ENCODE measurements at places on chromosomes 6 and 20. TPM values are rescaled to one million over a fixed set of nuclear protein-coding genes. Genes with fewer than 3 reads are reported as not detected.
A peak's percentile ranks its signal among the peaks of the same experiment; 100 is the strongest.

DNA sequence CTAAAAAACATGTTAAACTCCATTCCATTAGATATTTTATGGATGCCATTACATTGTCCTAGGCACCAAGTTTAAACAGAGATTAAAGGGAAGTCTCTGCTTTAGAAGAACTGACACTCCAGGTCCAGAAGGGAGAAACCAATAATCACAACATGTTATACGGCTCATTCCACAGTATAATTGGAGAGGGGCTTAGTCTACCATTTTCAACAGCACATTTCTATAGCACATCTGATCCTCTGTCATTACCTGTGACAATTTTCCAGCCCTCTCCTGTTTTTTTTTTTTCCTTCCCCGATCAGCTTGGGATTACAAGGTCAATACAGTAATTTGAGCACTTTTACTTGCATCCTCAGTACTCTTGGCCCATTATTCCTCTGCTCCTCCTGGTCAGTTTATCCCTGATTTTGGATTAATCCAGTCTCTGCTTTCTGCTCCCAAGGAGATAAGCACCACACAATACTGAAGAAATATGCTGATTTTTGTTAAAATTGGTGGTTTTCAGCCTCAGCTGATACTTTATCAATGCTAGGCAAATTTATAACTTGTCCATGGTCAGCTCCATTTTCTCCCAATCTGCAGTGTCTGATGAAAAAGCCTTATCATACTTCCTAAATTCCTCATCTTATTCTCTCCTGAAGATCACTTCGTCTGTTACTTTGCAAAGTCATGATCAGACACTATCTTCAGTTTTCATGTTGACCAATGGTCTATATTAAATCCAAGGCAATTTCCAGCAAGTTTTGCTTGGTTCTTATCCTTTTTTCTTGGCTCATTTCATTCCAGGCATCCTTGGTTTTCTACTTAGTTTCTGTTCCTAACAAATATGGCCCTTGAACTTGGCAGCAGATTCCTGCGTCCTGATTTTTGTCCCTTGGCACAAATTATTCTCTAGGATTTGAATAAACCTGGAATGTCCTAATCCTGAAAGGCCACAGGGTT lies 30.8 kb upstream of the SYNCRIP start:
- DNase-seq: no peak

GRCh38 chr6:19715167-19715551 lies 122.0 kb upstream of the ID4 start:
- DNase-seq: no peak

GRCh38 chr6:136657666-136658065 lies 107.4 kb upstream of the MAP7 start:
- DNase-seq: no peak

- DNase-seq: no peak
Measured at GRCh38 chr6:66986940-66987339, 1279.9 kb upstream of the EYS start.

GRCh38 chr6:159203304-159204005 lies 34.3 kb downstream of the FNDC1 start:
- DNase-seq: no peak

DNA sequence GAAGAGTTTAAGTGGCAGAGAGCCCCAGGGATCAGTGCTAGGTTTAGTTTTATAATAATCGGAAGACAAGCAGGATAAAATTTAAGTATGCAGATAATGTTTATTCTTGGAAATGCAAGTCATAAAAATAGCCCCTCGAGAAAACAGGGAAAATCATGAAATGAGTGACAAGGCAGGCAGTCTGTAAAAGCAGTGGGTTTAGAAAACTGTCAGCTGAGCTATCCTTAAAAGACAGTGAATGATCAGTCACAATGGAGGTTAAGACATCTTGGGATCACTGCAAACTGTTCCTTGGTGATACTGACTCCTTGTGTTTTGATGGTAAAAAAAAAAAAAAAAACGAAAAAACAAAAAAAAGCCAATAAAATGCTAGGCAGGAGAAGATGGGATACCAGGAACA lies 61.3 kb upstream of the BCLAF1 start:
- no peak for DNase-seq

DNA sequence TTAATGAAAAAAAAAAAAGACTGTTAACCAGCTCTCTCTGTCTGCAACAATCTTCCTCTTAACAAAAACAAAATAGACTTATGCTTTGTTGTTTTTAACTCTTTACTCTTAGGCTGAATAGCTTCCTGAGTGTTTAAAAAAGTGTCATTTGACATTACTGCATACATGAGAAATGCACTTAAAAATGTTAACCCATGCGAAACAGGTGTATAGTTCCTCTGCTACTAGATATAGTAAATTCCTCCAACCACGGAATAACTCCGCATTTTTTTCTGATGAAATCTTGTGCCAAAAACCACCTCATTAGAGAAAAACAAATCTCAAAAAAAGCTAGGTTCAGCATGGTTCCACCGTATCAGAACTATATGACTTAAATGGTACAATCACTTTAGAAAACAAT lies 426.0 kb downstream of the ADGRB3 start:
- DNase-seq: no peak

The GPSM3 gene
- total RNA-seq: 216 TPM

DNA sequence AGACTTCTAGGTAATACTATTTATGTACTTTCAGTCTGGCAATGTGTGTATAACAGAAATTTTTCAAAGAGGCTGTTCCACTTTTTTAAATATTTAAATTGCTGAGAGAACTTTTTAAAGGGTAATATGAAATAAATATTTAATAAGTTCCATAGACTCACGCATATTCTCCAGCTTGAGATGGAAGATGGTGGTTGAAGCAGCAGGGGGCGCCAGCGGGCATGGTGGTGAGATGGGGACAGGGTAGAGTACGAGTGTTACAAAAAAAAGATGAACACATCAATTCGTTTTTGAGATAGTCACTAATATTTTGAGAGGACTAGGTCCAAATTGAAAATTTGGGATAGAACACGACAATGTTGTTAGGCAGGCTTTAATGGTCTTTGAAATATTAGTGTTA lies 68.4 kb downstream of the RSPO3 start:
- DNase-seq: peak; percentile 71

The TP53TG5 gene
- total RNA-seq: 0.16 TPM

GRCh38 chr20:62030834-62031434 lies 34.7 kb downstream of the TAF4 start:
- DNase-seq: peak; percentile 45

The TSBP1 gene
- total RNA-seq: not detected

DNA sequence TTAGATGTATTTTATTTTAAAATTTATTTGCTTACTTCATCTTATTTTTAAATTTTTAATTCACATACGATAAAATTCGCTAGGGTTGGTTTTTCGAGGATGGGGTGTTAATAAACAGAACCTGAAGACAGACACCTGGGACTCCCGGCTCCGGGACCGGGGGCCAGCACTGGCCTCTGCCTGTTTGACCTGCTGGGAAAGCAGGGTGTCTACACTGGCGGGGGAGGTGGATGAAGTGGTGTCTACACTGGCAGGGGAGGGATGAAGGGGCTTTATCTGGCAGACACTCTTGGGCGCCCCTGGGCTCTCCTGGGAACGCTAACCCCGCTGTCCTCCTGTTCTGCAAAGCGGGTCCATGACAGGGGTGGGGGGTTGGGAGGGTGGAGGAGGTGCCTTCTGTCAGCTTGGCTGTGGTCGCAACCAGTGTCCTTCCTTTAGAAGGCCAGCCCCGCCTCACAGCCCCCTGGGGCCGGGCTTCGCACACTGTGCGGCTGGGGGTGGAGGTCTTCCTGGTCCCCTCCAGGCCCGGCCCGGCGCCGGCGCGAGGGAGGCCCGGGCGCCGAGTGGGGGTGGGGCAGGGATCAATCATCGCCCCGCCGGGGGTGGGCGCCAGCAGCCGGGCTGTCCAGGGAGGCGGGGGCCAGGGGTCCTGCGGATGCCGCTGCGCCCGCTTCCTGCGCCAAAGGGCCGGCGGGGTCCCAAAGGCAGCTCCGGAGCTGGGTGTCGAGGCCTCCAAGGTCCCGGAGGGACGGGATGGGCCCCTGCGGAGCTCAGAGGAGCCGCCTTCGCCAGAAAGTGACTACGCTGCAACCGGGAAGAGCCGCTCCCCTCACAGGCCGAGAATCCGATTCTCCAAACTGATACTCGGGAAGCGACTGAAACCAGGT lies 1.8 kb downstream of the GATA5 start:
- DNase-seq: no peak

The SLX4IP gene
- 8.8 TPM for total RNA-seq

The SLC22A3 gene
- total RNA-seq: not detected

The BPIFB2 gene
- total RNA-seq: not detected

The TNNC2 gene
- not detected for total RNA-seq

GRCh38 chr20:45822857-45823256 lies 4.3 kb downstream of the TNNC2 start:
- DNase-seq: no peak

DNA sequence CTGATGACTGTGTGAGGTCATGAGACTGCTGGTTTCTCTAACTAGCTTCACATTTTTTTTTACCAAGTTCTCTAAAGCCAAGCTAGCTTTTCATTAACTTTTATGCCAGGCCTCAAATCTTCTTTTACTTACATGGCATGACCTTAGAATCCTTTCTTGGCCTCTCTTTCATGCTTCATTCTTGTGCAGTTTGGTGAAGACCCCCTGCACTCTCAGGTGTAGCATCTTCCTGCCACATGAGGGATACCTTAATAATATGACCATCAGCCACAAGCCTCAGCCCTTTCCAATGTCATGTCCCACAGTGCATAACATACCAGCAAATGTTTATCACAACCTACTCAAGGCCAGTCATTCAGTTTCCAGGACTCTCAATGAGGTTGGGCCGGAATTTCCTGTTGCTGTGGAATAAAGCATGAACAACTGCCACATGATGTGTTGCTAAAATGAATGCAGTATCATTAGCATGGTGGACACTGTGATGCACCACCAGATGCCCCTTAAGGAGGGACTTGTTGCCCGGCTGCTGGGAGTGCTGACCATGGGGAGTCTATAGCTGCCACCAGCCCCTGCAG lies 72.2 kb downstream of the RIN2 start:
- no peak for DNase-seq

DNA sequence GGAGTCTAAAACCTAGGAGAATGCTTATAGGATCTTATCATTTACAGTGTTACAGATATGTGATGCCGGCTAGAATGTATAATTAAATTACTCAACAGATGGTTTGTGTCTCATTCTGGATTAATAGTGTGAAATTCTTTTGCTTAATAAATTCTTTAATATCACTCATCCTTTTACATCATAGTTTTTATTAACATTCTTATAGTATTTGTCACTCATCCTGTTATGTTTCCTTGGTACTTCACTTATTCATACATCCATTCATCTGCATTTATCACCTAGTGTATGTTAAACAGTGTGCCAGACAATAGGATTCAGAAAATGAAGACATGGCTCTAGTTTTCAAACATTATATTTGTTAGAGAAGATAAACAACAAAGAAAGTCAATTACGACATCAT lies 468.7 kb downstream of the FRK start:
- no peak for DNase-seq

The CLIC5 gene
- 2.2 TPM for total RNA-seq

- no peak for DNase-seq
Measured at GRCh38 chr6:128710315-128710714, 172.6 kb upstream of the LAMA2 start.

The HTR1E gene
- total RNA-seq: not detected

The KCNK16 gene
- not detected for total RNA-seq

The GGTLC1 gene
- total RNA-seq: not detected

Measured in activated CD8-positive, alpha-beta T cell treated with anti-CD3 and anti-CD28 coated beads, Interleukin-2, amount 10 ng/mL, durations not matched to agents 7 days and 5 days (primary cell).